T-helper 1 cell (primary cell): ENCODE measurements at places on chromosomes 16 and 17.

GRCh38 chr16:23182679-23183542, at the start of gene SCNN1G:
Gene SCNN1G, plus strand, starts transcription at chr16:23182745. Its CDS starts 3,527 bp downstream, at chr16:23186272.
- no peak for DNase-seq

DNA sequence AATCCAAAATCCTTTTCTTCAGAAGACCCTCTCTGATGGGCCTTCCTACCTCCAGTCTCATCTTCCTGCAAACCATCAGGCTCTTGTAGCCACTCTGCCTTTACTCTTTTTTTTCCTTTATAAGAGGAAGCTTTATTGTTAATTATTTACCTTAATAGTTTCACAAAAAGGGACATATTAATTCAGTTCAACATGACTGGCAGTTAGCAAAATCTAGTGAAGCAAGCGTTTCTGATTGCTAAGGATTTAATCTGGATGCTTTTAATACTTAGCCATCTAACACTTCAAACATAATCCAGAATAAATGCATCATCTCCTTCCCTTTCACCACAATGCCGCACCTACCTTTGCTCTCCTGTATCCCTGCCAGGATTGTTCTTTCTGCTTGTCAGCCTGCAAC, 62.0 kb downstream of the SPACA3 start:
- DNase-seq = no peak

GRCh38 chr17:82782657-82783207, 30.9 kb downstream of the TBCD start:
- no peak for DNase-seq

DNA sequence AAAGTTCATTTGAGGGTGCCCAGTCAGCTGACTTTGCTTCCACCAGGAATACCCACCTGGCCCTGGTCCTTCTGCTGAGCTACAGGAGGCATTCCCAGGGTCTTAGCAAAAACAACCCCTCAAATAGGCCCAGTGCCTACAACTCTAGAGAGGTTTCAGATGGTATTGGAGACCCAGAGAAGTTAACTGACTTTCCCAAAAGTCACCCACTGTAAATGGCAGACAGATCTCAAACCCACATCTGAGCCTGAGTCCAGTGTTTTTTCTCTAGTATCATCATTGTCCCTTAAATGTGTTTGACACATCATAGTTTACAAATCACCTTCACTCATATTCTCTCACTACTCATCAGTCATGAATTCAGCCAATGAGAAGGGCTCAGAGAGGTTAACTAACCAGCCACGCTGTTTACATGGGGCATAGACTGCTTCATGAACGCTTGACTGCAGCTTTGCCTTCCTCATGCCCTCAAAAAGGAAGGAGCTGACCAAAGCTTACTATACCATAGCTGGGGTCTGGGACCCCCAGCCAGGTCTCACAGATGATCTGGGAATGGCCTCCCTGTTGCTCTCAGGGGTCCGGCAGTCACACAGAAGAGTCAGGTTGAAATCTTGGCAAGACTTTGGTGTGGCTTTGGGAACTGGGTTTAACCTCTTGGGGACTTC, 3.7 kb downstream of the PHOSPHO1 start:
- DNase-seq = no peak

GRCh38 chr17:47774331-47774730, 41.3 kb downstream of the TBX21 start:
- no peak for DNase-seq

DNA sequence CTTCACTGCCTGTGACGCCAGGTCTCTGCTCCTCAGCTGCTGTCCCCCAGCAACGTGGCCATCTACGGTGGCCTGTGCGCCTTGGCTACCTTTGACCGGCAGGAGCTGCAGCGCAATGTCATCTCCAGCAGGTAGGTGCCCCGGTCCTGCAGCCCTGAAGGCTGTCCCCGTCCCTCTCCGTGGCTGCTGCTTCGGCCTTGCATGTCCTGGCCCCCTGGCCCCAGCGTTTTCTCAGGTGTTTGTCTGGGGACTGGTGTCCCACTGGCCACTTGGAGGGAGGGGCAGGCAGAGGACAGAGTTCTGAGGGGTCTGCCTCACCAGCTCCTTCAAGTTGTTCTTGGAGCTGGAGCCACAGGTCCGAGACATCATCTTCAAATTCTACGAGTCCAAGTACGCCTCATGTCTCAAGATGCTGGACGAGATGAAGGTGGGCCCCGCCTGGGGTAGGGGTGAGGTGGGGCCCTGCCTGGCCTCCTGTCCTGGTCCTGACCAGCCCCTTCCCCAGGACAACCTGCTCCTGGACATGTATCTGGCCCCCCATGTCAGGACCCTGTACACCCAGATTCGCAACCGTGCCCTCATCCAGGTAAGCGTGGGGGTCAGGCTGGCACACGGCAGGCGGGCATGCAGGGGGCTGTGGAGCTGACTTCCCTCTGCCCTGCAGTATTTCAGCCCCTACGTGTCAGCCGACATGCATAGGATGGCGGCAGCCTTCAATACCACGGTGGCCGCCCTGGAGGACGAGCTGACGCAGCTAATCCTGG, 4.4 kb downstream of the GPS1 start:
- DNase-seq = no peak
